ENCODE measurements at places on chromosomes 4 and X.
A peak's percentile ranks its signal among the peaks of the same experiment; 100 is the strongest.

GRCh38 chr4:40718586-40718985, 31.2 kb upstream of the NSUN7 start:
- no peak for DNase-seq

DNA sequence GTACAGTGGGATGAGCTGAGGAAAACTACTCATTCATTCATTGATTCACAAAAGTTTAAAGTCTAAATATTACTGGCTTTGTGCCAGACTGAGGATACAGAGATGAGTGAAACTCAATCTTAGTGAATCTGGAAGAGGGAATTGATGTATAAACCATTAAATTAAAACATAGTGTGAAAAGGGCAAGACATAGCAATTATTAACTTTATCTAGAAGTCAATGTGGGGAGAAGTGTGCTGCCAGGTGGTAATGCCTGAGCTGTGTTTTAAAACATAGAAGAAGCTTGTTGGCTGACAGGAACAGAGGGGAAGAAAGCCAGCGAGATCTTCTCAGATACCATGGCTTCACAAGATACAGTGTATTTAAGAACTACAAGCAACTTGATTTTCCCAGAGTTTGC, 153.4 kb downstream of the BMPR1B start:
- no peak for DNase-seq

GRCh38 chr4:108714880-108715279, 48.0 kb downstream of the ETNPPL start:
- no peak for DNase-seq

GRCh38 chr4:48297256-48297846, 27.7 kb upstream of the TEC start:
- DNase-seq: no peak

DNA sequence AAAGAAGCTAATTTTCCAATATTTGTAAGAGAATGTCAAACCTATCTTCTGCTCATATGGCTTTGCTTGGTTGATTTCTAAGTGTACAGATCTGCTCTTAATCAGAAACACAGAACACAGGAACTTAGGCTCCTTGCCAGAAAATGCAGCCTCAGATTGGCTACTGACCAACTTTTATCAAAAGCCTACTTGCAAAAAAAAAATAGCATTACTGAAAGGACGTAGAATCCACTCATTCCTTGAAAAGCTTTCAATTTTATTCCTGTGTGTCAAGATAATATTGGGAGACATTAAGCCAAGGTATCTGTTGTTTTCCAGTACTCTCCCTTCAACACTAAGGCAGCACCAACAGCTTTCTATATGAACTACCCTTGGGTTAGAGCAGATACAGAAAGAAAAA, 127.6 kb upstream of the INTU start:
- DNase-seq: no peak

GRCh38 chr4:80226094-80226493, 28.8 kb downstream of the PRDM8 start:
- DNase-seq: no peak

DNA sequence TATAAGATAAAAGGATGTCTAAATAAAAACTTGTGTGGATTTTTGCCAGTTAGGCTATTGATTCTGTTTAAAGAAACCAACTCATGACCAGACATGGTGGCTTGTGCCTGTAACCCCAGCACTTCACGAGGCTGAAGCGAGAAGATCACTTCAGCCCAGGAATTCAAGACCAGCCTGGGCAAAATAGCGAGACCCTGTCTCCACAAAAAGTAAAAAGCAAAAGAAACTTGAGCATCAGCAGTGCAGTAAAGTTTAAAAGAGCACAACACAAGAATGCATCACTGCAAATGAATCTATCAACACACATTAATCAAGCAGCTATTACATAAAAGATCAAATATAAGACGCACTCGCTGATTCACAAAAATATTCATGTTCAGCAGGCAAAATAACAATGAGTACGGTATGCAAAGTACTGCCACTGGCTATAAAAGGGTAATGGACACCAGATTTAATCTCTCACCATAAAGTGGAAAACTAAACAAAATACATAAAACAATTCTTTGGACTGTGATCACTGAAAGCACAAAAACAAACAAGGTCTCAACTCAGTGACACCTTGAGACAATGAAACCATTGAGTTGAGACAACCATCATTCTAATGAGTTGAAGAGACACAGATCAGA, 41.3 kb downstream of the LRBA start:
- no peak for DNase-seq

DNA sequence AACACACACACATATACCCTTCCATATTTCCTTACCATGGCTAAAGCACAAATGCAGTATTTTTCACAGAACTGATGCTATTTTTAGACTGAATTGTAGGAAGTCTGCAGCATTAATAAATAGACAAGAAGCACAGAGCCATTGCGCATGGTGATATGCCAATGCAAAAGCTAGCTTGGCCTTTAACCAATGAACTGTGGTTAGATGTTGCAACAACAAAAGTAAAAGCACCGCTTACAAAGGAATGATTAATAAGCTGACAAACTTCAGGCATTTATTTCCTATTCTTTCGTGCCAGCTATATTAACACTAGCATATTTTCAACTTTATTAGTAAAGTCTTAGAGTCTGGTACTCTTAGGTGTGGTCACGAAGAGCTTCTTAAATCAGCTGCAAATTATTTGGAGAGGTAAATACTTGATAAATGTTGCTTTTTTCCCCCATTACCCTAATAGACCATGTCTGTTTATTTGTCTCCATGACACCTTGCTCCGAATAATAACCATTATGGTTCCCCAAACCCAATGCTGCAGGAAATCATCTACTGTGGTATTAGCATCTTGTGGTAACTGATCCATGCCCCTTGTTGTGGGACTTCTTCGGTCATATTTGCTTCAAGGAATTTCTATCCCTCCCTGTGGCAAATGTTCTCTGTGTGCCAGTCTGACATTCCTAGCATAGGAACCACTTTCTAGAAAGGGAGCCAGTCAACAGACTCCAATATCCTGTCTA, 306.1 kb upstream of the TAPT1 start:
- DNase-seq: no peak

DNA sequence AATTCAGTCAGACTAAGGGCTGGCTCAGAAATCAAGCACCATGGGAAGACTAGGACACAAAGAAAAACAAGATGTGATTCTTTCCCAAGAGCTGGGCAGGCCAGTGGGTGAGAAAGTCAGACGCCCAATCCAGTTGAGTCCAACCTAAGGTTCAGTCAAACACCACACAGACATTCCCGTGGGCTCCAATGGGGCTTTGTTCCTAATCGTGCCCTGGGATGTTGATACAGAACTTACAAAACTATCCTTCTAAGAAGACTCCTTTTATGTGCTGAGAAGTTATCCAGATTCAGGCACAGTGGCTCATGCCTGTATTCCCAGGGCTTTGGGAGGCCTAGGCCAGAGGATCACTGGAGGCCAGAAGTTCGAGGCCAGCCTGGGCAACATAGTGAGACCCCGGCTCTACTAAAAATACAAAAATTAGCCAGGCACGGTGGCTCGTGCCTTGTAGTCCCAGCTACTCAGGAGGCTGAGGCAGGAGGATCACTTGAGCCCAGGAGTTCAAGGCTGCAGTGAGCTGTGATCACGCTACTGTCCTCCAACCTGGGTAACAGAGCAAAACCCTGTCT, 3.7 kb downstream of the BLOC1S4 start:
- no peak for DNase-seq

DNA sequence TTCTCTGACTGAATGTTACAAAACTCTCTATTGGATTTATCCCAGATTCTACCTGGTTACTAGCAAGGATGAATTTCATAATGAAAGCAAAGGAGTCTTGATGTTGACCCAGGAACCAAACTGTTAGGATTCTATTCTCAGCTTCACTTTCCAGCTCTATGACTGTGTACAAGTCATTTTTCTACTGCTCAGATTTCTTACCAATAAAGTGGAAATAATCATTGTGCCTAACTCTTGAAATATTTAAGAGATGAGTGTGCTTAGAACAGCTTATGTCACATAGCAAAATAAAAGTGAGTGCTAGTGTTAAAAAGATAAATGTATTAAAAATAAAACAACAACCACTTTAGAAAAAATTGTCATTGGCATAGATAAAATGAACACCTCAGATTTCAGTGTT, 45.6 kb downstream of the EPHA5 start:
- no peak for DNase-seq

- DNase-seq: no peak
Observed at GRCh38 chr4:76055016-76055415, 19.1 kb upstream of the CXCL11 start.

- no peak for DNase-seq
Observed at GRCh38 chrX:111339212-111339611, 68.9 kb upstream of the CAPN6 start.

DNA sequence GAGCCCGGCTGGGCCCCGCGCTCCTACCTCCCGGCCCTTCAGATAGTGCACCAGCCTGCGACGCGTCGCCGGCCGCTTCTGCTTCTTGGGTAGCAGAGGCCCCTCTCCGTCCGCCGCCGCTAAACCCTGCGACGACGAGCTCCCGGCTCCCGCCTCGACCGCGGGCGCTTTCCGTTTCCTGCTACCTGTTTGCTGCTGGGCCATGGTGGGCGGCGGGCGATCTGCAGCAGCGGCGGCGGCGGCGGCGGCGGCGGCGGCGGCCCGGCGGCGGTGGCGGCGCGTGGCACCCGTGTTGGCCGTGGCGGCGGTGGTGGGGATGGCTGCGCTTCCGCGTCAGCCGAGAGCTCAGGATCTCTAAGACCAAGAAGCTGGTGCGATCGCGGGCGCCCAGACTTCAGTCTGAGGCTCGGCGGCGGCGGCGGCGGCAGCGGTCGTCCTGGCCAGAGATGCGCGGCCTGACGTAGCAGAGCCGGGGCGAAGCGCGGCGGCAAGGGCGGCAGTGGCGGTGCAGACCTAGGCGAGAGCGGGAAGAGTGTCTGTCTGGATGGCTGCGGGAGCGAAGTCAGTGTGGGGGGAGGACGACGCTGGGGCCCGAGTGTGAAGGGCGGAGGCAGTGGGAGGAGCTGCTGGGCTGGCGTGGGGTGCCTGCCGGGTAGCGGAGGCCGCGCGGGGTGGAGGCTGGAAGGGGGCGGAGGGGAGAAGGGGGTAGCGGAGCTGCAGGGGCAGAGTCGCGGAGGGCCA, at the start of gene DCAF12L2:
DCAF12L2 (minus strand) TSS at position 569 of the 741 bp plus-strand sequence; CDS start at position 204, 365 bp downstream.
- peak; percentile 1 for DNase-seq

DNA sequence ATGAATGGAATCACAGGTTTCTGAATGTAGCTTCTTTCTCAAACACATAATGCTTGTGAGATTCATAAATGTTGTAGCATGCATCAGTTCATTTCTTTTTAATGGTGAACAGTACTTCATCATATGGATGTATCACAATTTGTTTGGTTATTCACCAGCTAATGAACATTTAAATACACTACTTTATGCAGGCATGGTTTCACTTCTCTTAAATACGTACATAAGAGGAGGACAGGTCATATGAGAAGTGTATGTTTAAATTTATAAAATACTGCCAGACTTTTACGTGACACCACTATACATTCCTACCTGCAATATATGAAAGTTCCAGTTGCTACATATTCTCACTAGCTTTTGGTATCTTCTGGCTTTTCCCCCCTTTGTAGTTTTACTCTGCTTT, 65.4 kb downstream of the ANKRD17 start:
- DNase-seq: no peak

DNA sequence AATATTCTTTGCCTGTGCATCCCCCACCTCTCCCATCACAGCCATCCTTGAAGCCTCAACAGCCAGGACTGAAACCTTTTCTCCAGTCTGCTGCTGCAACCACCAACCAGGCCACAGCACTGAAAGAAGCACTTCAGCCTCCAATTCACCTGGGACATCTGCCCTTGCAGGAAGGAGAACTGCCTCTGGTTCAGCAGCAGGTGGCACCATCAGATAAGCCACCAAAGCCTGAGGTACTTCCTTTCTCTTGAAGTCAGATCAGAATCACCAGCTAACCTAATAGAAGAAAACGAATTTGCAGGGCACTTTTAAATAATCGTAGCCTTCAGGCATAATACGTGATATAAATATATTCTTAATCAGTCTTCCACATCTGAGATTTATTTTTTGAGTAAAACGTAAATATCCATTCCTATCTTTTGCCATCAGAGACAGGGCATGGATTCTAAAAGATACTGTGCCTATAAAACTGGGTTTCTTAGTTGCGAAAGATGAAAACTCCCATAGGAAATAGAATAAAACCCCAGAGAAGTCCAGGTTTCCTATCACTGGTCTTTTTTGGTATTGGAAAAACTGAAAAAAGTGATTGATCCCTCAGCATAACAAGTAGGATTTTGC, 9.5 kb downstream of the AMBN start:
- DNase-seq: peak; percentile 1

- DNase-seq: no peak
Observed at GRCh38 chrX:119617517-119618164, 11.4 kb upstream of the NKRF start.

GRCh38 chr4:6523251-6523650, 50.8 kb upstream of the PPP2R2C start:
- DNase-seq: no peak

- DNase-seq: no peak
Observed at GRCh38 chr4:77104388-77104787, 28.6 kb upstream of the CCNI start.

GRCh38 chr4:181860668-181861067, 382.5 kb upstream of the TENM3 start:
- DNase-seq: no peak

DNA sequence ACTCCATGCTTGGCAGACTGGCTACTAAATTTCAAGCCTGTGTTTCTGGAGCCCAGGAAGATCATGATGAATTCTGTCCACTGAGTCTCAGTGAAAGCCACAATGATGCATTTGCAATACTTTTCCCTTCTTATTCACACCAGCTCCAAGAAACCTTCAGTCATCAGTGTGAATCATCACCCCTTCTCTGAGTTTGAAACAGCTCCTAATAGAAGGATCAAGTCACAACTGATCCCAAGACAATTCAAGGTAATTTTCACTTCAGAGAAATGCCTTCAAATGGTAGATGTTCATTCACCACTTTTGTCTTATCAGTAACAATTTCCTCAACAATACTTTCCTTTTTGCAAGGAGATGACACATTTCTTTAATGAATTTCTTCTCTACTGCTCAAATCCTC, 257.4 kb downstream of the NLGN4X start:
- DNase-seq: no peak

DNA sequence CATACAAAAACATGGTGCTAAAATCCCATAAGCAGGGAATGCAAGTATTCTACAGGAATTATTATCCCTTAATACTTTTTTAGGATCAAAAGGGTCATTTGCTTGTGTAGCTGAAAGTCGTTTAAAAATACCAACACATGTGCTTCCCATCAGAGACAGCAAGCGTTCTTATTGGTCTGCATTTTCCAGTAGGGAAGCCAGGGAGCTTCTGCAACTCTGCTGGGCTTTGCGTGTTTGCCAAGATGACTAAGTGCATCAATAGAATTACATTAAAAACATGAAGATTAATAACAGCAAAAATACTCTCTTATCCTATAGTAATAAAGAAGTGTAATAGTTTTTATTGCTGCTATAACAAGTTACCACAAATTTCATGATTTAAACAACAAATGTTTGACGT, 111.2 kb downstream of the QDPR start:
- DNase-seq: no peak

DNA sequence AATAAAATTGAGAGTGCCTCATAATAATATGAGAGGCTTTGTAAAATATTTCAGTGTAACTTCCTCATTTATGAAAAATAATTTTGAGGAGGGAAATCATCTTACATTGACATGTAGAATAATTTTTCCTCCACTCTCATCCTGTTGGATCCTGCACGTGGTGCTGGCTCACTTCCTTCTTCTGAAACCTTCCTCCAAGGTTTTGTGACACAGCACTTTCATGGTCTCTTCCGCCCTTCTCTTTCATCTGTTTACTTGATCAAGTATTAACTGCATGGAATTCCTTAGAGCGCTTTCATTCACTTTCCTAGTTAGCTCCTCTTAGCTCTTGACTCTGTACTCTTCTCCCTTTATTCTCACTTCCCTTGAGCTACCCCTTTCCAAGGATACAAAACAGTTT, 246.5 kb downstream of the RAPGEF2 start:
- DNase-seq: no peak
